ENCODE measurements at places on chromosomes 4 and X.

- DNase-seq: no peak
Measured at GRCh38 chr4:119543779-119544178, 84.8 kb downstream of the PDE5A start.

DNA sequence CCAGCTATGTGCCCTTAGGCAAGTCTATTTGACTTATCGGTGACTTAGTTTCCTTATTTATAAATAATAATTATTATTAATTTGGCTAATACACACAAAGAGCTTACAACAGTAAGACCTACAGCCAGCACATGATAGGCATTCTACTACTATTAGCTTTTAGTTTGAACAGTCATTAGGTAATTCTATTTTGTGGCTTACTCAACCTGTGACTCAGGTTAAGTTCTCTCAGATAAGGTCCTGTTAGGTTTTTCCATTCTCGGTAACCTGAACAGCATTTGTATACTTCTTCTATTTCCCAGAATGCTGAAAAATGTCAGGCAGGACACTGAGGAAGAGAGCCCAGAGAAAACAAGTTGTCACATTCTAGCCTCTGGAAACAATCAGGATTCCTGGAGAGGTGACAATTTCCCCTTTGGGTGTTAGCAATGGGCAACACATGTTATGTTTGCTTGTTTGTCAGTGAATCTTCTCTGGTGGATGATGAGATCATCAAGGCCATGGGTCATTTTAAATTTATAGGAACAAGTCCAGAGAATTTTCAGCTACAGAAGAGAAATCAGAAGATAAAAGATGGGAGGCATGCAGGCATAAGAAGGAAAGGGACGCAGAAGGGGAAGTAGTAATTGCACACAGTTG, 2144.7 kb downstream of the PCDH7 start:
- DNase-seq: no peak

GRCh38 chr4:143402776-143403552, 66.3 kb downstream of the GAB1 start:
- DNase-seq: no peak

- no peak for DNase-seq
Measured at GRCh38 chrX:49041744-49042580, 1.2 kb downstream of the TFE3 start.

DNA sequence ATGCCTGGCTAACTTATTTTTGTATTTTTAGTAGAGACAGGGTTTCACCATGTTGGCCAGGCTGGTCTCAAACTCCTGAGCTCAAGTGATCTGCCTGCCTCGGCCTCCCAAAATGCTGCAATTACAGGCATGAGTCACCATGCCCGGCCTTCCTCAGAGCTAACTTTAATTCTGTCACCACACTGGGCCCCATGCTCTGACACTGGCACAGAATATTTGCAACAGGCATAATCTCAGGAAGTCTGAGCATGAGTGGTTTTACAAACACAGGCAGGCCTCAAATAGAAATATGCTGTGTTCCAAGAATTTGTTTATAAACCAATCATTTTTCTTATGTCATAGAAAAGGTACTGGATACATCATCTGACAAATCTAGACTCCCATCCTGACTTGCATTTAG, 32.7 kb upstream of the FAM9C start:
- no peak for DNase-seq

- DNase-seq: no peak
Measured at GRCh38 chr4:181502611-181503010, 740.6 kb upstream of the TENM3 start.

GRCh38 chr4:58749206-58749605, 1639.0 kb upstream of the IGFBP7 start:
- no peak for DNase-seq

DNA sequence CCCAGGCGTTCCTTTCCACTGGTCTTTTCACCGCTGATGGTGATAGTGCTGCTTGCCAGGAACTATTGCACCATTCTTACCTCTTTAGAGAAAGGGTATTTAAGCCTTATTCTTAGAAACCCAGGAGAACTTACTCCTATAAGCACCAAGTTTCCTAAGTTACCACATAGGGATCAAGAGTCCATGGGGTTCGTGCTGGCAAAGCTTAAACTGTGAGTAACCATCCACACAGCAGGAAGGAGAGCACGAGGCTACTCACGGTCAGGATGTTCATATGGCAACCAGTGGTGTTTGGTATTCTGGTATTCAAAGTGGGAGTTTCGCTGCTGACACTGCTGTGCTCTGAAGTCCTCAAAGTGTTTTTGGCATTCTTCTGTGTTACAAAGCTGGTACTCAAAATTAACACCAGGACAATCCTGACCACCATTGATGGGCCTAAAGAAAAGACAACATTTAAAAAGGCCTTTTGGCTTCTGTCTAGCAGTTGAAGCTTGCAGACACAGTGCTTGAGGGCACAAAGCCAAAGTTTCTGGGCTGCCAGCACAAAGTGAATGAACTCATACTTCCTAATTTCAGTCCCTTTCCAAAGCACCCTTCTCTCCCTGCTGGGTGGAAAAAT, 256.9 kb downstream of the ADAMTS3 start:
- DNase-seq: no peak

DNA sequence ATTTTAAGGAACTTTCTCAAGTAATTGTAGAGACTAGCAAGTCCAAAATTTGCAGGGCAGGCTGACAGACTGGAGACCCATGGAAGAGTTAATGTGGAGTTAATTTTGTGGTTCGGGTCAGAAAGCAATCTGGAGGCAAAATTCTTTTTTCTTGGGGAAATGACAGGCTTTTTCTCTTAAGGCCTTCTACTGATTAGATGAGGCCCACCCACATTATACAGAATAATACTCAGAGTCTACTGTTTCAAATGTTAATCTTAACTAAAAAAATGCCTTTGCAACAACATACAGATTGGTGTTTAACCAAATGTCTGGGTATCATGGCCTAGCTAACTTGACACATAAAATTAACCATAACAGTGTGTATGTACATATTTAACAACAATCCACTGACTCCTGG, 32.7 kb downstream of the RRAGB start:
- no peak for DNase-seq

DNA sequence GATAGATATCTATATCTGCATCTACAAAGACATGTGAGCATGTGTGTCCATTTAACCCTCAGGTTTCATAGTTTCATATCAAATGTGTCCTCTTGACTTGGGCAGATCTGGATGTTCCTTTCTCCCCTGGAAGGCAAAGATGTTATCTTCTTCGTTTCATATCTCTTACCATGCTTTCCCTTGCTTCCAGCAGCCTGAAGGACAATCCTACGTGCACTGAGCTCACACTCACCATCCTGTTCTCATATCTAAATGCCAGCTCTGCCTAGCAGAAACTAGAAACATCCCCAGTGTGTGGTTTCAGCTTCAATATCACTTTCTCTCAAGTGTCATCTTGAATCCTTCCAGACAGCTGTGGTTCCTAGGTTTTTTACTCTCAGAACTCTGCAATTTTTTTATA, 66.2 kb downstream of the ZAR1 start:
- no peak for DNase-seq

DNA sequence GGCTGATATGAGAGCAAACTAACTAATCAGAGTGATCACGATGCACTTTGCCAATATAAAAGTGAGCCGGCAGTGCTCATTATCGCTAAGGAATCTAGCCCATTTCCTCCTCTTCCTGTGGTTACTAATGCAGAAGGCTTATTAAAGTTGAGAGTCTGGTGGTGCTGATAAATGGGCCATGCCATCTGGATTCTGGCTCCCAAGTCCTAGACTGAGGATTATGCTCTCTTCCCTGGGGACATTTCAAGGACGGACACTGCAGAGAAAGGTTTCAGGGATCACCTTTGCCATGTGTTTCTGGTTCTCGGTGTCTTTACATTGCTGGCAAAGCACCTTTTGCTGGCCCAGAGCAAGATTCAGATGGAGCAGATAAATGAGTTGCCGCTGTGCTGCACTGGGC, 85.3 kb downstream of the RTL5 start:
- no peak for DNase-seq

- peak; percentile 46 for DNase-seq
Measured at GRCh38 chr4:57190601-57191481, 80.7 kb upstream of the IGFBP7 start.

- peak; percentile 1 for DNase-seq
Measured at GRCh38 chr4:12679217-12679616, 804.9 kb downstream of the RAB28 start.

DNA sequence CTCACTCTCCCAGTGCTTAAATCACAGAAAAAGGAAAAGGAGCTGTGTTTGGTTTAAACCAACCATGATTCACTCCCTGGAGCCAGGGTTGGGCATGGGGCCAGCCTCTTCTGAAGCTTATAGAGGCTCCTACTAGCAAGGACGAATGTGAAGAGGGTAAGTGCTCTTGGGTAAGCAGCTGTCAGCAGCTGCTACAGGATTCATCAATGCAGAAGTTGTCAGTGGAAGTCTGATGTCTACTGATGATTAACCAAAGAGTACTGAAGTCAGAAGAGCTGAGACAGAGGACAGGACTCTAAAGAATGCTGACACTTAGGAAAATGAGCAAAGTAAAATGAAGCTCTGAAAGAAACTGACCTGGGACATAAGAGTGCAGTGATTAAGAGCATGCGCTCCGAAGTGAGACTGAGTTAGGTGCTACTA, 32.7 kb upstream of the JADE1 start:
- no peak for DNase-seq

DNA sequence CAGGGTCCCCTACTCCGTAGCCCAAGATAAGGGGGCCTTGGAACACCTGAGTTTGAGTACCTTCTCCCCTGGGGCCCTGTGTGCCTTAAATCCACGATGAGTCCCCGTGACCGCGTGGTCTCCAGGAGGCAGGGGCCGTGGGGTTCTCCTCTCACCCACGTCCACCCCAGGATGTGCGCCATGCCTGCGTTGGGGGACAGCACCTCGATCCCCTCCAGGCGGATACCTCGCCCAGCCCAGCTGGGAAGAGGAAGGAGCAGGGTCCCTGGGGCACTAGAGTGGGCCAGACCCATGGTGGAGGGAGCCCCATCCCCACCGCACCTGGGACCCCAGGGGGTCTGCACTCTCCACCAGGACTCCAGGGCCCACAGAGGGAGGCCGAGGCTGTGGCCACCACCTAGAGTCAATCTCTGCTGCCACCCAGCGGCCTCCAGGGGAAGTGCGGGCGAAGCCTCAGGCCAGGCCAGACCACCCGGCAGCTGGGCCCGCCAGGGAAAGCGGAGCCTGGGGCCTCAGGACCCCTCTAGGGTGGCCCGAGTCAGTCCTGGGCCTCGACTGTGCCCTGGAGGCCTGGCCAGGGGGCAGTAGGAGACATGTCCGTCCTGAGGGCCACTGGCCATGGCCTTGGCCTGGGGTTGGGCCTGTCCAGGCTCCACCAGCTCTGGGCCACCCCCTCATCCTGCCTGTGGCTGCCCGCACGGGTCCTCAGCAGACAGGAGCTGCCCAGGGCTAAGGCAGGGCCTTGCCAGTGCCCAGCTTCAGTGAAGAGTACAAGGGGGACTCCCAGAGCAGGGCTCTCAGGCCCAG, 55.0 kb downstream of the FAM53A start:
- peak; percentile 94 for DNase-seq

DNA sequence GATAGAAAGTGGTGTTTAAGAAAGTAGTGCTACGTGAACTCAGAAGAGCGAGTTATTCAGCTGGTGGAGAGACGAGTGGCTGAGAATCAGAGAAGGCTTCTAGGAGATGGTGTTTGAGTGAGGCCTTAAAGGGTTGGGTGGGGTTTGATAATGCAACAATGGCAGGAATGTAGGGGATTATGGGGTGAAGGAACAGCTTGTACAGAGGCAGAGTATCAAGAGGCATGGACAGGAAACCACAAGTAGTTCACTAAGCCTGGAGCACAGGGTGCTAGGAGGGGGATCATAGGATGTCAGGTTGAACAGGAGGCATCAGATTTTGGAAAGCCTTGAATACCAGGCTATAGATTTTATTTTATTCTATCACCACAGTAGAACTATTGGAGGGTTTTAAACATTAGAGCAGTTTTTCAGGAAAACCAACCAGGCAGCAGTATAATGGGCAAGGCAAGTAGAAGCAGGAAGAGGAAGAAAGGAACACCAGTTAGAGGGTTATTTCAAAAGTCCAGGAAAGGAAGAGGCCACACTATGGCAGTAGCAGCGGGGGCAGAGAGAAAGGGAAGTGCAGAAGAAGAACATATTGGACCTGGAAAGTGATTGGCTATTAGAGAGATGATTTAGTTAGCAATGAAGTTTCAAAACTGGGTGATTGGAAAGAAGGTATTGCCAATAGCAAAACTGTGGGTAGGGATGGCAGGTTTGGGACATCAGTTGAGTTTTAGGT, 99.2 kb downstream of the DOCK11 start:
- DNase-seq: no peak

DNA sequence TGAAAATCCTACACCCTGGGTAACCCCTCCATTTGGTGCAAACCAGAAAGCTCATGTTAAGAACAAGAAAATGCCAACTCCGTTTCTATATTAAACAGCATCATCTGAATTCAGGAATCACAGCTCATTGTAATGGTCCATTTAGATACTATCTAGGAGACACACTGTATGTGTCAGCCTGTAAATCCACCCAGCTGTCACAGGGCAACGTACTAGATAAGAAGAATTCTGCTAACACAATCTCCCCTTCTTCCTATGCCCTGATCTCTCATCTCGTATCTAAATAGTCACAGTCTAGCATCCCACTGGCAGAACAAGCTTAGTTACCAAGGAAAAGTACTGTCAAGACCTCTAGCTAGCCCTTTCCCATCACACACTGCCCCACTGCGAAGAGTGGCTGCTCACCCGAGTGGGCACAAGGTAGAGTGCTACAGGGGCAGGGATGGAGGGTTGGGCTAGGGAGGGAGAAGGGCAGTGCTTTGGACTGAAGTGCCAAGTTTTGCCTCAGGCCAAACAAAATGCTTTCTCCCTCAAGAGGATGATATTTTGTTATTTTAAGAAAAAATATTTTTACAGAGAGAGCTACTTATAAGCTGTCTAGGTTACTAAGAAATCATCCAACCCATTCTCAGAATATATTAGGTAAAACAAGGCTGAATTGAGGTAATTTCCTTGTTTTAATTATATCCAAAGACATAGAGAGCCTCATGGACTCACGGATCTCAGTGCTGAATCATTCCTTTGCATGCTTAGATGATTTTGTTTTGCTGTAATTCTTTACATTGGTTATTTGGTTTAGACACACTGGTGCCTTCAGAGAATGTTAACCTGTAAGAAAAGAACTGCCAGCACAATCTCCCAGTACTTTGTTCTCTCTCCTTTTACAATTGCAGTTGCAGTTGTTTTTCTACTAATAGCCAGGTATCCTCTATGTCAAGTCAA, 196.6 kb downstream of the PRDM5 start:
- DNase-seq: no peak
